Ammon's horn (tissue), 1 donor: ENCODE measurements at places on chromosomes 5 and 9.

GRCh38 chr9:116905171-116905588 lies 218.1 kb downstream of the TRIM32 start:
- peak; percentile 77 for DNase-seq

DNA sequence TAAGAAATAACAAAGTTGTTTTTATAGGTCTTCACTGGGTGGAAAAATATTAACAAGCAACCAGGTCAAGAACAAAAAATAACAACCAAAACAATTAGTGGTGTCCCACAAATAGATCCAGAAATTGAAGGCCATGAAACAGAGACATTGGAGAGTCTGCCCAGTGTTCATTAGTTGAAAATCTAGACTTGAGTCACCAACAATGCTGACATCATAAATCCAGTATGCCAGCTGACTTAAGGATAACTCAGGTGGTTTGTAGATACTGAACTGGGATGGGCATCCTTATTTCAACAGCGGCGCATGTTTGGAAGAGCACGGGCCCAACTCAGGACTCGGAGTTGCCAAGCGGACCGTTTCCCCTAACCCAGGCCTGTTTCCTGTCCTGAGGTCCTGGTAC lies 80.7 kb upstream of the TNFAIP8 start:
- no peak for DNase-seq

- DNase-seq, result peak; percentile 84
Observed at GRCh38 chr5:54895816-54896341, 89.5 kb downstream of the ESM1 start.

DNA sequence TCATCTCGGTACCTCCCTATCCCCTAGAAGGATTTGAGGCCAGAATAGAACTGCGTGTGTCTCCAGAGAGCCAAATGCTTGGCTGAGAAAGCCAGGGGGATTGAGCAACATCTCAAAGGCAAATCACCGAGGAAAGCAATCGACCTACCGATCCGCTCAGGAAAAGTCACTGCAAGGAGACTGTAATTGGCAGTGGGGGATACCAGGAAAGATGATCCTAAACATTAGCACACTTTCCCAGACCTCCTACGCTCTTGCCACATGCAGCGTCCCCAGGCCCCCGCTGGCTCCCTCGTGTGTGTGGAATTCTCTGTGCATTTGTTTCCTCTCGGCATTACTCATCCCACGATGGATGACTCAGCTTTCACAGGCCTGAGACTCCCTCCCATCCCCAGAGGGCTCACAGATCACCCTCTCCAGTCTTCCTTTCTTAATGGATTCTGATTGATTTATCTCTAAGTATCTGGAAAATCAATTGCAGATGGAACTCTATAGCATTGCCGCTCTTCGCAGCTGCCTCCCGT lies 82.2 kb upstream of the ICE1 start:
- DNase-seq, result peak; percentile 71

GRCh38 chr9:93949694-93950449 lies 5.3 kb downstream of the BARX1 start:
- DNase-seq, result no peak

GRCh38 chr5:5932824-5933223 lies 445.5 kb downstream of the MED10 start:
- DNase-seq, result no peak

- no peak for DNase-seq
Observed at GRCh38 chr5:159642379-159642778, 273.9 kb upstream of the ADRA1B start.

DNA sequence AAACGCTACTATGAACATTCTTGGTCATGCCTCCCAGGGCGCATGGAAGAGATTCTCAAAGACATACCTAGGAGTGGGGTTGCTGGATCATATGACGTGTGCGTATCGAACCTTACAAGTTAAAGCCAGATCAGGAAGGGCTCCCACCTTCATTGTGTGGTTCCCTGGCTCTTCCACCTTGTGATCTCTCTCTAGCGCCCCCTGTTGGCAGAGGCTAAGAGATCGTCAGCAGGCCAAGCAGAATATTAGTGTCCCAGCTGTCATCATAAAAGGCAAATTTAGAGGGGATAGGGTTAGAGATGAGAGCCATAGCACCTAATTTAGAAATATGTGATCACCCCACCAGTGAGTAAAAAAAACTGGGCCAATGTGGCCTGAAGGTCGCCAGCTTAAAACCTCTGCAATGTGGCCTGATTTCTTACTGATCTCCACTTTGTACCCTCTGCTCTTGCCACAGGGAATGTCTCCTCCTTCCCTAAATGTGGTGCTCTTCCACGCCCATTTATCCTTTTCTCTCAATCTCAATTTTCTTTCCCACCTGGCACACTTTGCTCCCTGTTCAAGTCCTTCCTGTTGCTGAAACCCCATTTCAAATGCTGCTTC lies 91.7 kb upstream of the SHB start:
- peak; percentile 53 for DNase-seq

- DNase-seq, result peak; percentile 91
Observed at GRCh38 chr5:65818592-65818991, 96.6 kb downstream of the NLN start.

DNA sequence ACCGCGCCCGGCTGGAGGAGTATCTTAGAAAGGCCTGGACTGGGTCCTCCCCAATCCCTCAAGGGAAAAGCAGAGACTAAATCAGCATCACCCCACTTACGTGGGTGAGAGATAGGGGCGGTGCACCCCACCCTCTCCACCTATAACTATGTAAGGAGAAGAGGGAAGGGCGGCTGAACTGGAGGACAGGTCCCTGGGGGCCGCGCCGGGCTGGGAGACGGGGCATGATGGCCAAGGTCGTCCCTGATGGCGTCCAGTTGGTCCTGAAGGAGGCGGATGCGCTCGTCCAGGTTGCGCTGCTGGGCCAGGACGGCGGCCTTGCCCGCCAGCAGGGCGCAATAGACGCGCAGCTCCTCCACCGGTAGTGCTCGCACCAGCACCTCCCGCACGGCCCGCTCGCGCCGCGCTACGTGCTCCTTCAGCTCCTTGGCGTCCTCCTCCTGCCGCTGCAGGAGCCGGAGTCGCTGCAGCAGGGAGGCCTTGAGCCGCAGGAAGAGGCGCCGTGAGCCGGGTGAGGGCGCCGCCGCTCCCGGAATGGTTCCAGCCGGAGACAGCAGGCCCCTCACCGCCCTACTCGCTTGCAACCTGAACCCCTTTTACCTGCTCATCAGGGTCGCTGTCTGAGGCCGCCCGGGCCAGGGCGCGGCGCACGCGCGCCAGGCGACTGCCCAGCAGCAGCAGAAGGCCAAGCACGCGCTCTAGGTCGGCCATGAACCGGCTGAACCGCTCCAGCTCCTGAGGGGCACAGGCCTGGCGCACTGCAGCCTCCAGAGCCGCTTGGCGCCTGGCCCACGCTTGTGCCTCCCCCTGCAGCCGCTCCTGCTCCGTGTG lies 7.6 kb downstream of the SHROOM1 start:
- DNase-seq, result no peak

- no peak for DNase-seq
Observed at GRCh38 chr9:35944173-35944572, 13.8 kb downstream of the OR2S2 start.

- DNase-seq, result no peak
Observed at GRCh38 chr9:19901586-19901985, 112.7 kb upstream of the SLC24A2 start.

- no peak for DNase-seq
Observed at GRCh38 chr5:14432931-14433589, 148.5 kb upstream of the OTULINL start.

- no peak for DNase-seq
Observed at GRCh38 chr5:36279054-36279698, 22.5 kb downstream of the RANBP3L start.

GRCh38 chr5:10904862-10905432 lies 143.9 kb upstream of the DAP start:
- DNase-seq, result no peak

DNA sequence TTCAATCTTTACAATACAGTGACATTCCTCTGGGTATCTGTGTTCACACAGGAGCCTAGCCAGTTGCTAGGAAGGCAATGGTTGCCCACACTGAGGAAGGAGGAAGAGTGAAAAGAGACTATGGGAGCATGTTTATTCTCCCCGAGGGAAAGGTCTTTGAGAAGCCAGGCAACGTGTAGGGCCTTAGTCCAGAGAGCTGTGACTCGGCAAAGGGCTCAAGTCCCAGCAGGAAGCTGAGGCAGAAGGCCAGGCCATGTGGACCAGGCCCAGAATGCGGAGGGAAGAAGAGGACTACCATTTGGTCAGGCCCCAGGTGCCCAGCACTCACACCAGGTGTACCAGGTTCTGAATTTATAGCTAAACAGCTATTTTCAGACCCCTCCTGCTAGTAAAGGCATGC lies 136.6 kb upstream of the DMAC1 start:
- DNase-seq, result no peak
